ENCODE measurements at places on chromosomes 2 and 18.

GRCh38 chr2:37326285-37326684 lies 1.7 kb upstream of the PRKD3 start:
- no peak for DNase-seq

DNA sequence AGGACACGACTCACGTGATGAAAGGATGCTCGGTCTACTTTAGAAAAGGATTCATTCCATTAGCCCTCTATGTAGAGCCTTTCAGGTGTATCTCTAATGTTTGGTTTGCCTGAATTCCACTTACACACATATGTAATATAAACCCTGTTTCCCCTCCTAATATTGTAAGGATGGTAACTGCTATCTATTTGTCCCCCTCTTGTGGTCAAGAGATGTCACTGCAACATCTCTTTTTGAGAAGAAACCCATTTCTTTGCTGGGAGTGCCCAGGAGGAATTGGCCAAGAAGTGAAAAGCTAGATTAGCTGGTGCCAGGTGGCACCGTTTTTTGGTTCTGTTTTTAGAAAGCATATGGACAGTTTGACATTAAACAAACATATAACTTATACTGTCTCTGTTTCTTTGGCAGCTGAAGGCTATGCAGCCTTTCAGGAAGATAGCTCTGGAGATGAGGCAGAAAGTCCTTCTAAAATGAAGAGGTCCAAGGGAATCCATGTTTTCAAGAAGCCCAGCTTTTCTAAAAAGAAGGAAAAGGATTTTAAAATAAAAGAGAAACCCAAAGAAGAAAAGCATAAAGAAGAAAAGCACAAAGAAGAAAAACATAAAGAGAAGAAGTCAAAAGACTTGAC lies 41.2 kb downstream of the RALBP1 start:
- no peak for DNase-seq

DNA sequence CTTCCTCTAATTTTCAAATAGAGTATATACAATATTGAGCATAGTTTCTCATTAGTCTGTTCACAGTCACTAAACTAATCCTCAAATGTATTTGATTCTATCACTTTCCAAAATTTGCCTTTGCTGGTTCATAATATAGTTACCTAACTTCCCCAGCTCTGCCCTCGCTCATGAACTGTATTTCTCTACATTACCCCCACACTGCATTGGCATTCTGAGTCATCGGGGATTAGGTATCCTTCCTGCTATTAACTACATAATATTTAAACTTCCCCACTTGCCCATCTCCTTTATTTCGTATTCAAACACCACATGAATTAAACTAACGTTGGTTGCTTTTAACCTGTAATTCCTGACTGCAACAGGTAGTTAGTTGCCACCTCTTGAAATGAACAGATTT lies 14.8 kb upstream of the CLASP1 start:
- DNase-seq: no peak

DNA sequence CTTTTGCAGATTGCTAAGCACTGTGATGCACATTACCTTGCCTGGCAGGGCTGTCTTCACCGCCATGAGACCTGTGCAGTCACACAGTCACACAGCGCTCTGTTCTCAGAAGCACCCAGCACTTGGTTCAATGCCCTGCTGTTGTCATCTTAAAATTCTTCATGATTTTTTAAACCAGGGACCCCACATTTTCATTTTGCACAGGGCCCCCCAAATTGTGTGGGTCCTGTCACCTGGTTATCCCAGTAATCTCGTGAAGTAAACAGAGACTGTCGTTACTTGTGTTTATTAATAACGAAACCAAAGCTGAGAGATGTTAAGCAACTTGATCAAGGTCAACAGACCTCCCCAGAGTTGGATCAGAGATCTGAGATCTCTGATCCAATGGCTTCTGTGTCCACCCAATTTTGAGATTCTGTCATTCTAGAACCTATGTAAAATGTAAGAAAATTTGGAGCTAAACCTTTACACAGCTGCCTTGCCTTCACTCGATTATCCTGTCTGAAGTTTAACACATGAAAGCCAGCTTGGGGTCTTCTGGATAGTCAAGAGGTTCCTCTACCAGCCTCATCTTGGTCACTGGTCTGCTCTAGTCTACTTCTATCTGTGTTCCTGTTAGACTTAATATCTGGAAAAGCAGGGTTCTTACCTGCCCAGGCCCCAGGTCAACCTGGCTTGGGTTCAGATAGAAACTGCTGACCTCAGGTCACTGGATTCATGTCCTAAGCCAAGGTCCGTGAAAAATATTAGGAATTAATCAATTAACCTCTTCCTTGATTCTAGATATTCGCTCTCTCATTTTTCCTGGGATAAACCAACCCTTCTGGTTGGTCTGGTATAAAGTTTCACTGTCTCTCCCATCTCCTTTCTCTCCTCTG lies 13.7 kb upstream of the TTC39C start:
- no peak for DNase-seq

DNA sequence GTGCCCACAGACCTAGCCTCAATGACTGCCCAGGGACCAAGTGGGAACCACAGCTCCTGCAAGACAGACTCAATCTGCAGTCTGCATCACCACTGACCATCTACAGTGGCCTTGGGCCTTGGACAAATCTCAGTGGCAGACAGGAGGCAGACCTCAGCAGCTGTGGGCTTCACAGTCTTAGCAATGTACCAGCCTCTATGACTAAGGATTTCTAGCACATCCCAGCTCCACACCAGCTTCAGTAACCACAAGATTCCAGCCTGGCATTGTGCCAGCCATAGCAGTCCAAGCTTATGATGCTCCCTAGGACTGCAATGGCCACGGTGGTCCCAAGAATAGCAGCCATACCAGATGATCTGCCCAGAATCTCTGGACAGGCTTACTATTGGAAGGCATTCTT lies 19.6 kb upstream of the WDR75 start:
- DNase-seq: no peak

- no peak for DNase-seq
Observed at GRCh38 chr2:159623436-159623835, 7.1 kb upstream of the BAZ2B start.

GRCh38 chr18:25284861-25285550 lies 67.0 kb downstream of the ZNF521 start:
- no peak for DNase-seq

GRCh38 chr2:39469807-39470206 lies 32.7 kb upstream of the MAP4K3 start:
- no peak for DNase-seq

- no peak for DNase-seq
Observed at GRCh38 chr2:109247812-109248211, 118.8 kb downstream of the SH3RF3 start.

- no peak for DNase-seq
Observed at GRCh38 chr2:41717839-41718238, 330.0 kb upstream of the PKDCC start.

GRCh38 chr18:34710934-34711333 lies 836 bp downstream of the DTNA start:
- no peak for DNase-seq

GRCh38 chr2:9990736-9991135 lies 39.2 kb downstream of the GRHL1 start:
- DNase-seq: no peak

DNA sequence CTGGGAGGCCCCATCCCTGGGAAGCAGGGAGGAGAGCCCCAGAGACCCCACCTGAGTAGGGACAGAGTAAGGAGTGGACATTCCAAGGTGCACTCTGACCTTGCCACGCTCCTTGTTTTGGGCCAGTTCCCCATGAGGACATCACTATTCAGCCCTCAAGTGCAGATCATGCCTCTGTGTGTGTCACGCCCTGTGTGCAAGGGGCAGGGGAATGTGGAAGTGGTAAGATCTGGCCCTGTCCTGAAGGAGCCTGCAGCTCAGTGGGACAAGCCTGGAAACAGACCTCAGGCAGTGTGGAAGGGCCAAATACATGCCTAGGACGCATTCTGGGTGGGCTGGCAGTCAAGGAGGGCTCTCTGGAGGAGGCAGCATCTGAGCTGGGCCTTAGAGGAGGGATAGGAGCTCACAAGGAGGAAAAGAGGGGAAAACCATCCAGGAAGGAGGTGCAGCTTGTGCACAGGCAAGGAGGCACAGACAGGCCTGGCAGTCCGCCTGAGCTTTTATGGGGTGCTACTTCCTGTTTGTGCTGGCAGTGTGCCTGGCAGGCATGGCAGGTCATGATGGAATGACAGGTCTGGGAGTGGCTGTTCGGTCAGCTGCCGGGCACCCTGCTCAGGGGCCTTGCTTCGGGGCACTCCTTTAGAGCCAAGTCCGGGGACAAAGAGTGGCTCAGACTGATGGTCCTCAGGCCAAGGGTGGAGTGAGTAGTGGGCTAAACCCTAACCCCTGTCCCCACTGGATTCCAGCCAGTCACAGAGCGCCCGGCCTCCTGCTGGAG lies 3.3 kb downstream of the KLHL30 start:
- no peak for DNase-seq

GRCh38 chr2:128746356-128746755 lies 427.7 kb upstream of the HS6ST1 start:
- DNase-seq: no peak

DNA sequence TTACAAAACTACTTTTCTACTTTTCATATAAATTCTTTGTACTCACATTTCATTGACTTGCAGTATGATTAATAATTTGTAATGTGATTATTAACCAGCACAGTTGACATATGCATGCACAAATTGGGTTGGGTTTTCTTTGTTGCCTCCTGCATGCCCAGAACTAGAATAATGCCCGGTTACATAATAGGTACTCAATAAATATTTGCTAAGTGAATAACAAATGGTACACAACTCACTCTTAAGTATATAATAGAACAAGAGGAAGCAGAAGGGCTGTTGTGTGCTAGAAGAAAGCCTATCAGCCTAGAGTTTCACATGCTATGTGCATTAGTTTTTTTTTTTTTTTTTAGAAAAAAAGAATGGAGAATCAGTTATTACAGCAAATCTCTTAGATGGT lies 9.3 kb downstream of the RDH14 start:
- no peak for DNase-seq

- DNase-seq: no peak
Observed at GRCh38 chr2:239182981-239183791, 217.6 kb downstream of the HDAC4 start.

DNA sequence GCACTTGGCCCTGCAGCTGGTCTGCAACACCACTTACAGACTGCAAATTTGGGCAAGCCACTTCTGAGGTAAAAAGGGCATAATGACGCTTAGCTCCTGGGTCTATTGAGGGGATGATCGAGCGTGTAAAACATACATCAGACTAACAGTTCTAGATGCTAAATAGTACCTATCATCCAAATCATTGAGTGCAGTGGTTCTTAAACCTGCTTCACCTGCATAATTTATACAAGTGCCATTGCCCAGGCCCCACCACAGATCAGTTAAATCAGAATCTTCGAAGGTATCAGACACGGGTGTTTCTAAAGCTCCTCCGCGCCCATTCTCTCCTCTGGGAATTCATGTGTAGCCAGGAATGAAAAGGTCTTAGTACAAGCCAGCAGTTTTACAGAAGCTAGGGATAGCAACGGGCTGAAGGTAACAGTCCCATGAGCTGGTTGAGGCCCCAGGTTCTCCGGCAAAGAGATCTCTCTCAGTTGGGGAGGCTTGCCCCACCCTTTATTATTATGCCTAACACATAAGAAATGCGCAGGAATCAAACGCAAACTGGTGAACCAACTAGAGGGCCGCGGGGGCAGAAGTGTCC lies 737 bp upstream of the RNF181 start:
- DNase-seq: no peak

- no peak for DNase-seq
Observed at GRCh38 chr2:155176345-155176744, 477.9 kb downstream of the KCNJ3 start.

GRCh38 chr18:63422864-63423304 lies 608 bp upstream of the VPS4B start:
- no peak for DNase-seq

DNA sequence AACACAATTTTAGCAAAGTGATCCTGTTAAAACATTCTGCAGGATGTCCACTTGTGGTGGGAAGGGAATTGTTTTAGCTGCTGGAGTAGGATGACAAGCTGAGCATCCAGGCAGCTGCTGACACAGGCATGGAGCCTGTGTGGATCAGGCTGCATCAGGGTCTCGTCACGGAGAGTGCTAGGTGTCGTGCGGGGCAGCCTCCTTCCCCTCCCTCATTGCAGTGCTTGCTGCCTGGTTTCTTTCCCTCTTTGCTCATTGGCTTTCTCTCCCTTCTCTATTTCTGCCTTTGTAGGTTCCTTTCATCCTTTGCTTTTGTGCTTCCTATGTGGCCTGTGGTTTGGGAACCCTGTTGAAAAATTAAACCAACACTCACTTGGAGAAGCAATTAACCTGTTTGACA lies 172.9 kb downstream of the TPGS2 start:
- no peak for DNase-seq

GRCh38 chr2:241562269-241562891 lies 3.8 kb downstream of the BOK start:
- no peak for DNase-seq

DNA sequence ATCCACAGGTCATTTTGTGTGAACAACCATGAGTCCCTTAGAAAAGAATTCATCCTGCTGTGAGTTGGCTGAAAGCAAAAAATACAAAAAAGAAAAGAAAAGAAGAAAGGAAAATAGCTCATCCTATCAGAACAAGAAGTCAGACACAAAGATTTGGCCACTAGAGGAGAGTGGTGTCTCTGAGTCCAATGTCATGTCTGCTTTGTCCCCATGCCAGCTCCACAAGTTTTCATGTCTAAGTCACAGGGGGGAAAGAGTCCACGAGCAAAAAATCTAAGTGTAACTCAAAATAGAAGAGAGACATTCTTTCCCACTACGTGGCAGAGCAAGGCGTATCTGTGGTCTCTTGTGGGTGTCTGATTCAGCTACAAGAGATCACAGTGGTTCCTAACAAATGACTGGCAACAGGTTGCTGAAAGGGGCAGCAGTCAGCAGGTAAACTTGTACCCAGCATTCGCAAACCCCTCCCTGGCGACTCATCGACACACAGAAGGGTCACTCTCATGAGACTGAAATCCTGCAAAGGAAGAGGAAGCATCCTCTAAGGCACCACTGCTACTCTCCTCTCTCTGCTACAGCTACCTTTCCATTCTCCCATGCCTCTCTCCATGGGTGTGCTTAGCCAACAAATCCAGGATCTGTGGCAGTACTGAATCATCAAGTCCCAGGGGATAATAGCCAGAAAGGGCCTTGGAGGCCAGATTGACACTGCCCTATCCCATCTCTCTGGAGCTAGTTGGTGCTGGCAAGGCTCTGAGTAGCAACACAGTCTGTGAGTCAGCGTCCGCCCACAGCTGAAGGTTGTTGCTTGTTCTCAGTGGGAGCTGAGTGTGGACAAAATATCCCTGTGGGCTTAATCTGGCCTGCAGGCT lies 123.0 kb upstream of the SLC39A10 start:
- no peak for DNase-seq

DNA sequence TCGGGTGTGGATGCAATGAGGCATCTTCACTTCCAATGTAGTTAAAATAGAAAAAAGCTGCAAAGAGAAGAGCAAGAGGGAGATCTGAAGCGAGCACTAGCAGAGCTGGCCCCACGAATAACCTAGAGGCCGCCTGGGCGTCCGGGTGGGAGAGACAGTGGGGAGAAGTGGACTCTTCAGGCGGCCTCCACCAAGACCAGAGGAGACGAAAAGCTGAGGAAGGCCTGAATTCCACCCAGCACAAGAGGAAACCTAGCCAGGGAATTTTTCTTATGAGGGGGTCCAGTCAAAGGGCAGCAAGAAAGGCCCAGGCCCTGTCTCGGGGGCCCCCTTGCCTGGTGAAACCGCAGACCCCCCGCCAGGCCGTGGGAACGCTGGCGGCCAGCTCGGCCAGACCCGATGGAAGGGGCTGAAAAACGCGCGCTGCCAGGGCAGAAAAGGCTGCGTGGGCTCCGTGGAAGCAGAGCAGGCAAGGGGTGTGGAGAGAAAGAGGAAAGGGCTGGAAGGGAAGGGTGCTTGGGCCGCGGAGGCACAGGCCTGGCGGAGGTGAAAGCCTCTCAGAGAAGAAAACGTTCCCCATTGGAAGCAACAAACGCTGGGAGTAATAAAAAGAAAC lies 69.2 kb downstream of the KCTD1 start:
- no peak for DNase-seq

All from CMK (cell line).